ENCODE measurements at places on chromosomes 11 and 22.

DNA sequence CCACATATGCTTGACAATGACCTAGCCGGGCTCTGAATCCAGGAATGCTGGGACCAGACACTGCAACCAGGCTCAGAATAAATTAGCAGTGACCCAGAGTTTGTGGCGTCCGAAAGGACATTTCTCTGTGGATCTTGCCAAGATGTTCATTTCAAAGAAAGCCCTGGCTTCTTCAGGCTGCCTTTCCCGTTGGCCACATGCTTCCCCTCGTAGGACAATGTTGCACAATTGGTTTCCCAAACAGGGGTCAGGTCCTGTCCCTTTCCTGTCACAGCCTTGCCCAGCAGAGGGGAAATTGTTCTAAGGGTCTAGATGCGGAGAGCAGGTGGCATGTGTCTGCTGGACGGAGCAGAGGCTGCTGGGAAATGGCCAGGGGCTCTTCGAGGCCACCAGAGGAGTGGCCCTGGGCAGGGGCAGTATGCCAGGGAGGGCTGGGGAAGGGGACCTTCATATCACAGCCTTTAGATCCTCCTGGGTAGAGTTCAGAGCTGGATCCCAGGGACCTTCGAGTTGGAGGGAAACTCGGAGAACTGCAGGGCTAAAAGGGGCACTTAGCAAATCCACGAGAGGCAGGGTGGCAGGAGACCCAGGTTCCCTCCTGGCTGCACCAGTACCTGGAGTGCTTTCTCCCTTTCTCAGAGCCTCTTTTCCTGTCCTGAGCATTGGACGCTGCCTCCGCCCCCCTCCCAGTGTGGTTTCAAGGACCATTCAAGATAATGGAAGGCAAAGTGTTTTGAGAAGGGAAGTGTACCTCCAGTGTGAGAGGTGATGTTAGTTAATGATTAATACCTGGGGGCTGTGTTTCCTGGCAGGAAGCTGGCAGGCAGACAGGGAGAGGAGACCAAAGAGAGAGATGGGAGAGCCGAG lies 42.3 kb downstream of the C11orf96 start:
- no peak for DNase-seq

DNA sequence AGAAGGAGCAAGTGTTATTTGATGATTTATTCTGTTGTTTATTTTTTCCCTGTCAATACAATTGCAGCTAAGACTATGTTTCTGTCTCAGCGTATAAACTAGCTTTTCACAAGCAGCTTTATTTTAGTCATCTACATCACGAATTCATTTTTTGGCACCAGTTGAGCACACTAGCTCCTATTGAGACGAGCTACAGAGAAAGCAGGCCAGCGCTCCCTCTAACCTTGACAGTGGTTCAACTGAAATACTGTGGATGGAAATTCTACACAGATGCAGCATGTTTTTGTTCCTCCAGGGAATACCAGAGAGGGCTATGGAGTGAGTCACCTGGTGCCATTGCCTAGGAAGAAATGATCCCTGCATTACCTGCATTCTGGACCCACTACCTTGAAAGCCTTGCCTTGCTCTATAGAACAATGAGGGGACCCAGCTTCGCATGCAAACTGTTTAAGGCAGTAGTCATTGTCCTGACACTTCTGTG lies 108.2 kb upstream of the ARHGAP42 start:
- DNase-seq: peak; percentile 39

GRCh38 chr11:12077535-12078280 lies 32.7 kb upstream of the MICAL2 start:
- DNase-seq: peak; percentile 74

- no peak for DNase-seq
These were observed 62.7 kb upstream of the FIBIN start for GRCh38 chr11:26931248-26931631.

GRCh38 chr11:119373921-119374631 lies 7.4 kb downstream of the USP2 start:
- DNase-seq: peak; percentile 77

DNA sequence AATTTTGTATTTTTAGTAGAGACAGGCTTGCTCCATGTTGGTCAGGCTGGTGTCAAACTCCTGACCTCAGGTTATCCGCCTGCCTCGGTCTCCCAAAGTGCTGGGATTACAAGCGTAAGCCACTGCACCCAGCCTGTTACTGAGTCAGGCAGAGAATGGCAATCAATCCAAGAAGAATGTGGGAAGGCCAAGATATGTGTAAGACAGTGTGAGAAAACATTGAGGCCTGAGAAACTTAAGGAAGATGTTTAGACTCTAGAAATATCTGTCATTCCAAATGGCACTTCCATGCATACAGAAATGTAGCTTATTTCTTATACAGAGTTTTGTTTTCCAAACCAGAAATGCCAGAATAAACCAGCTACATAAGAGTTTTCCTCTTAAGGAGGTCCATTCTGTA lies 248.5 kb downstream of the ETS1 start:
- DNase-seq: no peak

DNA sequence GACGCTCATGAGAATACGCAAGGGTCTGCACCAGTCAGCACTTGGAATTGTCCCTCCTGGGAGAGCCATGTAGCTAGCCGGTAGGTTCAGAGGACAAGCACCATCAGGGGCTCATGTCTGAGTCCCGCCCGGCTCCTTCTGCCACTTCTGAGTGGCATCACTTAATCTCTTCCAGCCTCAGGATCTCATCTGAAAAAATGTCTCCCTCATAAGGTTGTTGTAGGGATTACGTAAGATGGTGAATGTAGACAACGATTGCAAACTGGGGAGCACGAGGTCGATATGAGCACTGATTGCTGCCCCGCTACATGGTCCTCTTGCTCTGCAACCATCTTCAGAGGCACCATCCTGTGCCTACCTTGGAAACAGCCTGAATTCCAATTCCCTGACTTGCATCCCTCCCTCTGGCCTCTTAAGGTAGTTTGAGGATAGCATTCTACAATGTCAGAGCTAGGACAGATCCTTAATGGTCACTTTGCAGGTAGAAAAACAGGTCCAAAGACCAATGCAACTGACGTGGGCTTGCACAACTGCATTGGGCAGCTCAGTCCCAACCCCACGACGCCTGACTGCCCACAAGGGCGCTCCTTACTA lies 115.8 kb upstream of the TMEM45B start:
- DNase-seq: peak; percentile 10

DNA sequence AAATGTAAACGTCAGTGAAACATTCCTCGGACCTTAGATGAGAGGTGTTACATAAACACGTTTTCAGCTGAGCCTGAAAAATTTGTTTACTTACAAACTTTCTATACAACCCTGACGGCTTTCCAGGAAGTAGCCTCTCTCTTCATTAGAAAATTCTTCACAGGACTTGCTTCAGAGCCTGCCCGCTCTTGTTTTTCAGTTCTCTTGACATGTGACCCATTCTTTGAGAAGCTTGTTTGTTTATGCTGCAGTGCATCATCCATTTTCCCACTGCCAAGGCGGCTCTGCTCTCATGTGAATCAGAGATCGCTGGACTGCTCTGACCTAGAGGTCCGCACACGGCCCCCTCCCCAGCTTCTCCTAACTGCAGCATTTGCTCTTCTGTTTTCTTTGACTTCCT lies 47.9 kb upstream of the ARHGAP42 start:
- peak; percentile 7 for DNase-seq

GRCh38 chr11:125071435-125071834 lies 8.3 kb downstream of the SLC37A2 start:
- DNase-seq: no peak

GRCh38 chr11:64035081-64035524 lies 628 bp upstream of the FLRT1 start:
- DNase-seq: no peak

All from ELR (cell line).